ENCODE measurements at places on chromosomes 1 and 21. TPM values are rescaled to one million over a fixed set of nuclear protein-coding genes. Genes with fewer than 3 reads are reported as not detected.

ZNF496 gene
- 25.7 TPM for total RNA-seq

C1orf226 gene
- 11.8 TPM for total RNA-seq

RGS13 gene
- total RNA-seq = 0.62 TPM

COL24A1 gene
- total RNA-seq = 5.8 TPM

ZNF281 gene
- total RNA-seq = 10.8 TPM

GRCh38 chr1:86557739-86558138 is 10.9 kb downstream of the CLCA4 start:
- no peak for DNase-seq

DNA sequence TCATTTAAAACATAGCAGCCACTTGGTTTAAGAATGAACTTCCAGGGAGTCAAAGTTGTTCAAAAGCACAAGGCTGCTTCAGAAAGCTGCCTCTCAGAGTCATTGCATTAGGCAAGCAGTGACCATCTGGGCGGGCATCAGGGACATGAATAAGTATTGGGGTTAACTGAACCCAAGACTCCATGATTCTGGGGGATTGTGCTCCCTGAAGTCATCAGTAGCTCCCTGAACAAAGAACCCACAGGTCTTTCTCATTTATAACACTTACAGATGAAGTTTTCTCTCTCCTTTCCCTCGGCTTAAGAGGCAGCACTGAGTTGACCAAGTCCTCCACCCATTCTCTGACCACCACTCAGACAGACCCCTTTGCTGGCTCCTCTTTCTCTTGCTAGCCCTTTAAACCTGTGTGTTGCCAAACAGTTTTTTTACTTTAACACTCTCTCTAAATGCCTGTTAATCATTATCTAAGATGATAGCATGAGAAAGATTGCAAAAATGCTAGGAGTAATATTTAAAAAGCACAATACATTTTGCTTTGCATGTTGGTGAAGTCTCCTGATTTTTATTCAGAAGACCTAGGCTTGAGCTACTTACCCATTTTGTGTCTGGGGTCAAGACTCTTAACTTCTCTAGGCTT is 77.0 kb upstream of the ARHGAP29 start:
- no peak for DNase-seq

DNA sequence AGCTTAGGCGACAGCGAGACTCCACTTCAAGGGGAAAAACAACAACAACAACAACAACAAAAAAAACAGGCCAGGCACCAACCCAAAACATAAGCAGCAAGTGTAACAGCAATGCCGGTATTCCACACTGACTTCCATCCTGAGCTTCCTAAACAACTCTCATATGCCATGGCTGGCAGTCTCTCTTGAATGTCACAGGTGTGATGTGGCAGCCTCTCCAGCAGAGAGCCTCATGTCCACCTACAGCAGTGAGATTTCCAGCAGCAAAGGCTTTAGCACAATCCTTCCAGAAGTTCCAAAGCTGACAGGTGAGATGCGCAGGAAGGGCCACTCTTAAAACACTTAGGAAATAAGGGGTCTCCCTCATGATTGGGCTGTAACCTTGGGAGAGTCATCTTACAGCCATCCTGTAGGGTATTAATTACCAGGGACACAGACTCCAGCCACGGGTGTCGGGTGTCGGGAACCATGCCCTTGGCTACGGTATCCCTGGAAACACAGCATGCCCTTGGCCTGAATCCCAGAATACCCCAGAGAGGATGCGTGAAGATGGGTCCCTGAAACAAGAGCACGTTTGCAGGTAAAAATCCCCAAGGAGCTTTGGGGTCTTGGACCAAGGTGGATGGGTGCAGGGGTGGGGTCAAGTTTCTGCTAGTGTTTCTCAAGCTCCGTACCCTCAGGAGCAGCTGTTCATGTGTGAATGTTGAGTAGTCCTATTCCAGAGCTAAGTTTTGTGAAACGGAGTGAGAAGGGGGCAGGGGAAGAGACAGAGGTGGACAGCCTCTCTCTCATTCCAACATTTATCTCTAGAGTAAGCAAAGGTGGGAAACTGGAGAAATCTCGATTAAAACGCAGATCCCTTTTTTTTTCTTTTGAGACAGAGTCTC is 31.4 kb downstream of the CLSTN1 start:
- DNase-seq = no peak

DNA sequence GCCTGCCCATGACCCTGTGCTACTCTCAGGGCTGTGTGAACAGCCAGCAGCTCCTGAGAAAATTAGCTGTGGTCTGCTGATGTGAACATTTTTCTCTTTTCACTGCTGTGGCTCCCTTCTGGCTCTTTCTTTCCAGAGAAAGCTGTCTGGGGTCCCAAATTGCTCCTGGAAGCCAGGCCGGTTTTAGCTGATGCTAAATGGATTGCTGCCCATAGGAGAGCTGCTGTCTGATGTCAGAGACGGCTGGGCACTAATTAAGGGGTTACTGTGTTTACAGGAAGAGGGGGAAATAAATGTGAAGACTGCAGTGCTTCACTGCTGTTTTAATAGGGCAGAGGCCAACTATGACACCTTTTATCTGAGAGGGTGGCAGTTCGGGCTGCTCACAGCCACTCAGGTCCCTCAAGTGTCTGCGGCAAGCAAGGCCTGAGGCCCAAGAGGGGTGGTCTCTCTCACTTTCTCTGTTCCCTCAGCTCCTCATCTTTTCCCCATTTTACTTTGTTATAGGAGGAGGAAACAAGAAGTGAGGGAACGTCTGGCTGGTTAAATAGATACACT is 106.0 kb upstream of the GNG12 start:
- no peak for DNase-seq

DNA sequence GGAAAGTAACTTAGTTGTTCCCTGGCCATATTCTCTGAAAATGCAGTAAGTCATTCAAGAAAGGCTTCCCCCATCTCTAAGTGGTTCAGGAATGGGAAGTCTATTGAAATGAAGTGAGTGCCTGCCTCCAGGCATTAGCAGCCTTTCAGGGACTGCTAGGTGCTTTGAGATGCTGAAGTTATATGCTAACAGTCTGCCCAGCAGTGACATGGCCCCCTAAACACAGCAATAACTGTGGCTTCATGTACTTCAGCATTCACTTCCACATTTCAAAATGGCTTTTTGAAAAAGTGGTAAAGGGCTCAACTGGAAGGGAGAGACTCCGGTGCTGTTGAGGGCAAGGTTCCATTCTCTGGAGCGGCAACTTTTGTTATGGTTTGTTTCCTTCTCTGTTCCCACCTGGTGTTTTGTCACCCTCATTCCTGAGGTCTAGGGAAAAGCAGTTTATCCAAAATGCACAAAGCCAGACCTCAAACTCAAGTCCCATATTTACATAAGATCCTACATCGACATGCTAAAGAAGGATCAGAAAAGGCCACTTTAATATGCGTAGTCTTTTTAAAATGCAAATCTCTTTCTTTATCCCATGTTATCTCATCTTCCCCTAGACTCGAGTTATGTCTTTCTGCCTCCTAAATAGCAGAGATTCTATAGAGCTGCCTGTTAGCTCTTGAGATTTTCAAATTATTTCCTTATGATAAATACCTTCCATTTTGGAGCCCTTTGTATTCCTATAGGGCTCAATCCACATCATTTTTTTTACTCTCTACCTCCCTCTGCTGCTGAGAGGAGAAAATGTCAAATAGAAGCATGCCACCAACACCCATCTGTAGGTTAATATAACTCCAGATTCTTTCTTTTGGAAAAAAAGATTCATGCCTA is 34.2 kb upstream of the LRRC8C start:
- no peak for DNase-seq

- DNase-seq = no peak
Observed at GRCh38 chr1:107979926-107980325, 14.9 kb upstream of the VAV3 start.

DNA sequence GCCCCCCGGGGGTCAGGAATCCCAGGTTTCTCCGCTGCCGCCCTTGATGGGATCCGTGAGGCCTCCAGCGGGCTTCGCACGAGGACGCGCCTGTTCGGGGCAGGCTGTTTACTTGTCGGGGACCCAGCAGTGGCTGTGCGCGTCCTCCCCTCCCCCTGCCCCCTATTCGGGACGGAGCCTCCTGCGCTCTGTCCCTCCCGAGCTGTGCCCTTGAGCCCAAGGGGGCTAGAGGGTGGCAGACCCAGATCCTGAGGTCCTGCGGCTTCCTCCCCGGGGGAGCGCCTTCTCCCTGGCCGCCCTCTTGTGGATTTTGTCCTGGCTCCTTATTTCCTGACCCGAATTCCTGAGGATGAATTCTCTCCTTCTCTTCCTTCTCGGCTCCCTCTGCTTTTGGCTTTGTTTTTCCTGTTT is 38.4 kb downstream of the PIK3CD start:
- no peak for DNase-seq

GRCh38 chr21:38477226-38477625 is 21.1 kb downstream of the ERG start:
- DNase-seq = no peak

DNA sequence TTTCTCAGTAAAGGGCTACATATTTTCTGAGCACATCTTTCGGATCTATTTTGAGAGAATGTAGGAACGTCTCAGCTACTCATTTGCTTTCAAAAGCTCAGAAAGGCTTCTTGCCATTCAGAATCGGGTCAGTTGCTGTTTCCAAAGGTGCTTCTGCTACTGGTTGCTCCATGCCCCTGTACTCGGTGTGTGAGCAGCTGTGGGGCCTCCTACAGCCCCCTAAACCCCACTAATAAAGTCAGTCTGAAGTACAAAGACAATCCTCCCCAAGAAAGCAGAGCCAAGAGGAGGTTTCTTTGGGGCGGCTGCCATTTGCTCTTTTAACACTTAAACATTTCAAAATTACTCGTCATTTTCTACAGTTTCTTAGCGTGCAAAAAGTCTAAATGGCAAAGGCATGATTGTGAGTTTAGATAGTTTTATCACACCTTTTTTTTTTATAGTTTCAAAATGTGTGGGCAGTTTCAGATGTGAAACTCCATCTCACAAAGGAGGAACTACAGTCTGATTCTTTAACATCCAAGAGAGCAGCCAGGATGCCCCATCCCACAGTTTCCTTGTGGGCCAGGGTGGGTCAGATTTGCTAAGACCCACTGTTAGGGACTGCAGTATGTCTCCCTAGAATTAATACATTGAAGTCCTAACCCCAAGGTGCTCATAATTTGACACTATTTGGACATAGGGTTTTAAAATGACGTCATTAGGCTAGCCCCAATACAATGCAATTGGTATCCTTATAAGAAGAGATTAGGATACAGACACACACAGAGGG is 4.1 kb downstream of the RUNX1 start:
- DNase-seq = no peak

- DNase-seq = no peak
Observed at GRCh38 chr1:32769524-32770220, 47.5 kb downstream of the YARS1 start.

DNA sequence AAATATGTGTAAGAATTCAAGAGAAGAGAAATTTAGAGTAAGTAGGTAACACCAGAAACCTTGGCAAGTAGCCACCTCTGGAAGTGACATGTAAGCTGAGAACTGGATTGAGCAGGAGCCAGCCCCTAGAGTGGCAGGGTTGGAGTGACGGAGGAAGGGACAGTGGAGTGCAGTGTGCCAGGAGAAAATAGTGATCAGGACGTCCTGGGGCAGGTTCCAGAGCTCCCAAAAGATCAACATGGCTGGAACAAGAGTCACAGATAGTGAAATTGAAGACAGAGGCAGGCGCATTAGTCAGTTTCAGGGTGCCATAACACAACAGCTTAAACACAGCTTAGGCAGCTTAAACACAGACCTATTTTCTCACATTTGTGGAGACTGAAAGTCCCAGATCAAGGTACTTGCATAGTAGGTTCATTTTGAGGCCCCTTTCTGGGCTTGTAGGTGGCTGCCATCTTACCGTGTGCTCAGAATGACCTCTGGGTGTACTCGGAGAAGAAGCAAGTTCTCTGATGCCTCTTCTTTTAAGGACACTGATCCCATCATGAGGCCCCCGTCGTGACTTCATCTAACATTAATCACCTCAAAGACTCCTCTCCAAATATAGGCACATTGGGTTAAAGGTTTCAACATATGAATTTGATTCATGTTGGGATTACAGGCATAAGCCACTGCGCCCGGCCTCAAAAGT is 37.2 kb downstream of the GNPAT start:
- DNase-seq = no peak

- peak; percentile 32 for DNase-seq
Observed at GRCh38 chr1:115492019-115492595, 149.7 kb upstream of the VANGL1 start.

GRCh38 chr21:35648512-35648911 is 411.8 kb downstream of the SETD4 start:
- DNase-seq = no peak

DNA sequence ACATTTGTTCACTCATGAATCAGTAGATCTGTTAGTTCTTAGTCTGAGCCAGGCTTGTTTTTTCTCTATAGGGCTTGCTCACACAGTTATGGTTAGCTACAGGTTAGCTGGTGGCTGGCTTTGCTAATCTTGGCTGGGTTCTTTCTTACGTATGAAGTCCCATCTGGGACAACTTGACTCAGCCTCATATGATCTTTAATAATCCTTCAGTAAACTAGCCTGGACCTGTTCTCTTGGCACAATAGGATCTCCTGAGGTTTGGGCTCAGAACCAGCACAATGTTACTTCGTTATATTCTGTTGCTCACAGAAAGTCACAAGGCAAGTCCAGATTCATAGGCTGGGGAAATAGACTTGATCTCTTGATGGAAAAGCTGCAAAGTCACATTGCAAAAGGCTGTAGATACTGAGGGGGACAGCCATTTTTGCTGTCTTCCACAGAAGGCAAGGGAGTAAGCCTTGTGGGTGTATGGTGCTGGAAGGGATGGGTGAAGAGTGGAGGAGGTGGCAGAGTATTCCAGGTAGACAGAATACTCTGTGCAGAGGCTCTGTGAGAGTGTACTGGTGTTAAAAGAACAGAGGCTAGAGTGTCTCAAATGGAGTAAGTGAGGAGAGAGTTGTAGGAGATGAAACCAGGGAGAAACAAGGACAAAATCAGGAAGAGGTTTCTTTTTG is 24.4 kb downstream of the EFCAB7 start:
- DNase-seq = no peak

DNA sequence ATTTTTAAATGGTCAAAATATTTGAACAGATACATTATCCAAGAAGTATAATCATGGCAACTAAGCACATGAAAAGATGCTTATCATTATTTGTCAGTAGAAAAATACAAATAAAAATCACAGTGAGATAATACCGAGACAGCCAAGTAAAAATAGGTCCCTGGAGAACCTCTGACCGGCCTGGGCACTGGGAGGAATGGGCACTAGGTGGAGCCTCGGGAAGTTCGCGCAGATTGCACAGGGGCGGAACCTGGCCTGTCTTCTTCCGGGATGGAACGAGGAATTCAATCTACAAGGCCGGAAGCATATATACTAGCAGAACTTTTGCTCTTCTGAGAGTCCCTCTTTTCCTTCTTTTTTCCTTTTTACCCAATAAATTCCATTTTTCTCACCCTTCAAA is 148.5 kb upstream of the CHRM3 start:
- no peak for DNase-seq

DNA sequence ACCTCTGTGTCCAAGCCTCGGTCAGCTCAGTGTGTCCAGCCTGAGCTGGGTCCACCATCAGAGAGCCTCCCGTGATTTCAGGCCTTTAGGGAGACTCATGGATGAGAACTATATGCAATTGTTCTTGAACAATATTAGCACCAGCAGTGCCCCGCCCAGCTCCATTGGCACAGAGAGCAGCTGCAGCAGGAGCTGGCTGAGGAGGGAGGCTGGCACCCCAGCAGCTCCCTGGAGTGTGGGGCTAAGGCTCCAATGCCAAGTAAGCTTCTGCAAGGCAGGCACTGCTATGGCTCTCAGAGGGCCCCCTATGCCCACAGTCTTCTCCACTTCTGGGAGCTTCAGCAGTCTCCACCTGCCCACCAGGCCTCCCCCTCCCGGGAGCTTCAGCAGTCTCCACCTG is 593.3 kb downstream of the MATN1 start:
- no peak for DNase-seq

Measured in ureter (tissue), 1 donor.